ENCODE measurements at places on chromosomes 16 and 17.

DNA sequence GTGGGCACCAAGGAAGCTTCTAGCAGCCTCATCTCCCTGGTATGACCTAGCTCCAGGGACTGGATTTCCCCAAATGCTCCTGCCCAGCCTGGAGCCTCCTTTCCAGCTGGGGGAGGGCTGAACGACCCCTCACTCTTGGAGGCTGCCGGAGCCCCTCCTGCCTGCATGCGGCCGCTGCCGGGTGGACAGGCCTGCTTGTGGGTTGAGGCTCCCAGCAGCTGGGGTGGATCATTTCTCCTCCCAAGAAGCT lies 213.6 kb downstream of the SEC14L1 start:
- DNase-seq = no peak

DNA sequence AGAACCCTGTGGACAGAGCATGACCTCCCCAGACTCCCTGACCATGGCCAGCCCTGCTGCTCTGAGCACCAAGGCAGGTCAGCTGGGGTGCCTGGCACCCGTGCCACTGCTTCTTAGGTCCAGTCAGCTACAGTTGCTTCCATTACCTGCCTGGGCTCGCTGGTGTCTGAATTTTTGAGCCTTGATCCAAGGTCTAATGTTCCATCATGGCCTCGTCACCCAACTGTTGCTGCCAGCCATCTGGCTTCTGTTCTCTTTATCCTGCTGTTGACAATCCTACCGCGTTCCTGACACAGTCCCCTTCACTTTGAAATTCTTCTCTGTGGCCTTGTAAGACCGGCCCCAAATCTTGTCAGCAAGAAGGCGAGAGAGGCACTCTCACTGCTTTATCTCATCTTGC lies 16.7 kb downstream of the GLYR1 start:
- DNase-seq = no peak

DNA sequence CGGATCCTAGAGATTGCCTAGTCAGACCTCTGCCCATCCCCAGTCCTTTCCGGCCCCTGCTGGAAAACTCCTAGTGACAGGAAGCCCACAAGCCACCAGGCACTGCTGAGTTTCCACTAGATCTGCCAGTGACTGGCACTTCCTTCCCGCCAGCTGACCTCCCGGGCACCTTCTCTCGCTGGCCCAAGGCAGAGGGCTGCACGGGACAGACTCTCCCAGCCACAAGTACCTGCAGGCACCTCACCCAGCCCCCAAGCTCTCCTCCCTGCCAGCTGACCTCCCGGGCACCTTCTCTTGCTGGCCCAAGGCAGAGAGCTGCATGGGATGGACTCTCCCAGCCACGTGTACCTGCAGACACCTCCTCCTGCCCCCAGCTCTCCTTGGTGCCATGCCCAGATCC lies 66.3 kb upstream of the DOC2B start:
- no peak for DNase-seq

DNA sequence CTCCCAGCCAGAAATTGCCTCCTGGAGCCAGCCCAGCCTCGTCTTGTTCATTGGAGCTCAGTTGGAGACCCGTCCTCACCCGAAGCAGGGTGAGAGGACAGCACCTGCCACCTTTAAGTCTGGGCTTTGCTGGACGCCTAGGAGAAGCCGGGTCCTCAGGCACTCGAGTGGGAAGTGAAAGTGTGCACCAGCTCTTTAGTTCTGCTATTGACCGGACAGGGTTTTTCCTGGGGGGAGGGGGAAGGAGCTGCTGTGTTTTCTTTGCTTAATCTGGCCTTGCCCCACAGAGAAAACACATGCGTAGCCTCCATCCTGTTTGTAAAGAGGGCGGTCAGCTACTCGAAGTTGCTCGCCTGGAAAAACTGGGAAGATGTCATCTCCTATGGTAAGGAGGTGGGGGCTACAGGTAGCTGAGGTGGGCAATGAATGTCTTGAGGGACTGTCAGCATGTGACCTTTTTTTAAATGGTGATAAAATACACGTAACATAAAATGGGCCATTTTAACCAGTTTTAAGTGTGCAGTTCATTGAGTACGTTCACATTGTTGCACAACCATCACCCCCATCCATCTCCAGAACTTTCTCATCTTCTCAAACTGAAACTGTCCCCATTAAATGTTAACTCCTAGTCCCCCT lies 34.4 kb downstream of the CMIP start:
- peak; percentile 53 for DNase-seq

GRCh38 chr16:1678500-1679098 lies 520 bp downstream of the JPT2 start:
- peak; percentile 16 for DNase-seq

DNA sequence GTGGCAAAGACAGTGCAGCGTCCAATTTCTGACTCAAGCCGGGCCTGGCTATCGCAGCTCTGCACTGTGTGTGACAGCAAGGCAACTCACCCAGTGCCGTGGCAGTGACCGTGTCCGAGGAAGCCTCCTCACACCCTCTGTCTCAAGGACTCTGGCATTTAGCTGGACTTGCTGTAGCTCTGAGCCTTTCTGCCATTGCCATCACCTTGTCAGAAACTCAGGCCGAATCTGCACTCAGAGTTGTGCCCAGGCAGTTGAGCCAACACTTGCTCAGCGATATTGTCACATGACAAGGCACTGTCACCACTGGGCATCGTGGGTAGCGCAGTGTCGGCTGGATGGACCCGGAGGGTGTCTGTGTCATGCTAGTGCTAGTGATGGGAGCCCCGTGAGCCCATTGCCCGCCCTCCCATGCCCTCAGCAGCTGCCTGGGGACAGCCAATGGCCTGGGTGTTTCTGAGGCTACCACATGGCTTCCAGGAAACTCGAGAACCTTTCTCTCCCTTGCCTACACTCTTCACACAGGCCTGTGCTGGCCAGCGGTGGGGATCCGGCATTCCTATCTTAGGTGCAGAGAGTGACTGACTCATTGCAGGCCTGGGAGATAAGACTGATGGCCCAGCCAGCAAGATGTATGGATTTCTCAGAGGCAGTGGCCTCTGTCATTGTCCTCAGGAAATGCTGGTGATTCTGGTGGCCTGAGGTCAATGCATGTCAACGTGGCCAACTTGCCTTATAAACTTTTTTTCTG lies 22.1 kb upstream of the STH start:
- peak; percentile 45 for DNase-seq

Measured in brain microvascular endothelial cell (primary cell).